Activated CD8-positive, alpha-beta memory T cell treated with anti-CD3 and anti-CD28 coated beads for 4 hours (primary cell): ENCODE measurements at places on chromosomes 12 and 14.

DNA sequence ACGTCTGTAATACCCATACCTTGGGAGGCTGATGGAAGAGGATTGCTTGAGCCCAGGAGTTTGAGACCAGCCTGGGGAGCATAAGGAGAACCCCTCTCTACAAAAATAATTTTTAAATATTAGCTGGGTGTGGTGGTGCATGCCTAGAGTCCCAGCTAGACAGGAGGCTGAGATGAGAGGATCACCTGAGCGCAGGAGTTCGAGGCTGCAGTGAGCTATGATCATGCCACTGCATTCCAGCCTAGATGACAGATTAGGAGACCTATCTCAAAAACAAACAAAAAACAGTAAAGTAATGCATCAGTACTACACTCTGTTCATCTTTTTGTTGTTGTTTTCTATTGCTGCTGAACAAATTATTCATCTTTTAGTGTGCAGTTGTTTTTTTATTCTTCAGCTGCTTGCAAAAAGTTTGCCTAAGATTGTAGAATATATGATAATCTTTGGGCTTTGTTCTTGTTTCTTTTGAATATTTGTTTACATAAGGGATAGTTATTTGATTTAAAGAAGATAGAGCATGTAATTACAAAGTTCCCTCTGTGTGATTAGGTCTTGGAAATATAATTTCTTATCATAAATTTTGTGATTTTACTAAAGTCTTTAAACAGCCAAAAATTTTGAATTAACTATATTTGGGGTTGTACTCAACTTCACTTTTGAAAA, 8.2 kb downstream of the ARHGAP5 start:
- DNase-seq = no peak

GRCh38 chr12:111295176-111295575, 73.7 kb downstream of the PHETA1 start:
- no peak for DNase-seq

DNA sequence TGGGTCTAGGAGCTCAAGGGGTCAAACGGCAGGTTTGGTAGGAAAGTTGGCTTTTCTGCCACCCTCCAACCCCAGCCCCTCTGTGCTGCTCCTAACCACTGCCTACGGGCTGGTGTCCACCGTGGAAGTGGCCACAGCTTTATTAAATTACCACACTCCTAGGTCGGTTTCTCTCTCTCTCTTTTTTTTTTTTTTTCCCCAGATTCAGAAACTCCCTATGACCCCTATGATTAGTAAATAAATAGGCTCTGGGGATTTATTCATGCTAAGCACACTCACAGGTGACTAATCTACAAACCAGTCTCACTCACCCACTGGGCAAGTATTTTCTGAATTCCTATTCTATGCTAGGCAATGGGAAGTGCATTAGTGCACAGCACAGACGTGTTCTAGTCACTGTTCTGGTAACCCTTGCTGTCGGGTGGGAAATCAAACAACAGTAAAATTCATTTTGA, 8.7 kb upstream of the DDX47 start:
- no peak for DNase-seq

DNA sequence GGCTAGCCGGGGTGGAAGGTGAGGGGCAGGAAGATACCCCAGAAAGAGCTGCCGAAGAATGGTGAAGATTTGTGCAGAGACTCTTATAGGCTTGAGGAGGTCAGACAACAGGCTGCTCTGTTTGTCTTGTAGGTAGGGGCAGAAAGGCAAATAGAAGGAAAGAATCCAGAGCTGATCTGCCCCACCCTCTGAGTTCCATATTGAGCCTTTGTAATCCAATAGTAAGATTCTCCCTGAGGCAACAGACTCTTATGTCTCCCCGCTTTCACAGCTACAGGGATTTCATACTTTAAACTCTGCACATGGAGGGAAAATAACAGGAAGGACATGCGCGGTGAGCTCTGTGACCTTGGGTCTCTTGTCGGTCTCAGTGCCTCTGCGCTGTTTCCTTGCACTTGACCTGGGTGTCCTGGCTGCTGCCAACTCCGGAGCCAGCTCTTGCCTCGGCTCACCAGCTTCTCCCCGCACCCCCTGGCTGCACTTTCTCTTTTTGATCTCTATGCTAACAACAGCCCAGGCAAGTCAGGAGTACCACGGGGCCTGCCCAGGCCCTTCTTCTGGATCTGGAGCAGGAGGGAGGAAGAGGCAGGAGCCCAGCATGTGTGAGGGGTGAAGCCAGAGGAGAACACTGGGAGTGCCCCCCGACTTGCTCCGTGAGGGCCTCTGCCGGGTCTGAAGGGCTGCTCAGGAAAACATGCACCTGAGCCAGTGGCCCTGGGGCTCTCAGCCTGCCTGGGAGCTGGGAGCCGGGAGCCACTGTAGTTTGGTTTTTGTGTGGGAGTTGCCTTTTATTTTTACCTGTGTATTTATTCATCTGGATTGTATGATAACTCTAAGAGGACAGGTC, 75.8 kb downstream of the PPP1R36 start:
- DNase-seq = no peak

DNA sequence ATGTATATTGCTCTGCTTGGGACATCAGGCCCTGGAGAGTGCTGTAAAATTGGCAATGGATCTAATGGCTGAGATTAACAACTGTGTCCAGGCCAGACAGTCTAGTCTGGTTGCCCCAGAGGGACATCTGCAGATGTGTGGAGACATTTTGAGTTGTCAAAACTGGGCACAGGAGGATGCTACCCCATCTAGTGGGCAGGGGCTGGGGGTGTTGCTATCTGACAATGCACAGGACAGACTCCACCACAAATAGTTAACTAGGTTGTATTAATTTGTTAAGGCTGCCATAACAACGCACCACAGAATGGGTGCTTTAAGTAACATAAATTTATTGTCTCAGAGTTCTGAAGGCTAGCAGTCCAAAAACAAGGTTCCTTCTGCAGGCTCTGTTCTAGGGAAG, 302.5 kb upstream of the AMIGO2 start:
- no peak for DNase-seq

DNA sequence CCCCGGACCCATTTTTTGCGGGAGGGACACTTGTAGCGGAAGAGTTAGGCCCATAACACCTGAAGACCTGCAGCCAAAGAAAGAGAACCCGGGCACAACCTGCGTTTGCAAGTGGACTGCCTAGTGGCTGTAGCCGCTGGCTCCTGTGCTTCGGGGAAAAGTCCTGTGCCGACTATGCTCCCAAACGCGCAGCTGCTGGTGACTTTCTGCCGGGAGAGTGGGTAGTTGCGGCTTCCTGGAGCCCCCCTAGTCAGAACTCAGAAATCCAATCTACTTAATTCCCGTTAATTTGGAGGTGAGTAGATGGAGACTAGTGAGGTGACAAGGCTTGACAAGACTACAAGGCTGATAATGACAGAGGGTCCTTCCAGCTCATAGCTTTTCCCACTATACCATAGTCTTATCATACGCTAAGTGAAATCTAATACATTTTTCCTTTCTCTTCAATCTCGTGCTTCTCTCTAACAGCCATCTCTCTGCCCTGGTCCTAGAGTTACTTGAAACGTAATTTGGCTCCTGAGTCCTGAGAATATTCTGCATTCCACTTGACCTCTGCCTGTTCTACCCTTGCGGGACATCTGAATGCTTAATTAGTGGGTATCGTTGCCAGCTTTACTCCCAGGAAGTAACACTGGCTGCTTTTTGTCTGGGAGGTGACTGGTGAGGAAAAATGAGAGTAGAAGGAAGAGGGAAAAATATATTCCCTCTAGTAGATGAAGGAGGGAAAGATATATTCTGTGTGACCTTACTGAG, 556 bp downstream of the MTHFD1 start:
- DNase-seq = peak; percentile 12
